Upper lobe of left lung (tissue), 6 donors: ENCODE measurements at places on chromosomes 1 and 21. TPM values are rescaled to one million over a fixed set of nuclear protein-coding genes. Genes with fewer than 3 reads are reported as not detected.

The SLAMF9 gene
- not detected for total RNA-seq

The TEX38 gene
- total RNA-seq = not detected

The BTBD19 gene
- 7.9 TPM for total RNA-seq

DNA sequence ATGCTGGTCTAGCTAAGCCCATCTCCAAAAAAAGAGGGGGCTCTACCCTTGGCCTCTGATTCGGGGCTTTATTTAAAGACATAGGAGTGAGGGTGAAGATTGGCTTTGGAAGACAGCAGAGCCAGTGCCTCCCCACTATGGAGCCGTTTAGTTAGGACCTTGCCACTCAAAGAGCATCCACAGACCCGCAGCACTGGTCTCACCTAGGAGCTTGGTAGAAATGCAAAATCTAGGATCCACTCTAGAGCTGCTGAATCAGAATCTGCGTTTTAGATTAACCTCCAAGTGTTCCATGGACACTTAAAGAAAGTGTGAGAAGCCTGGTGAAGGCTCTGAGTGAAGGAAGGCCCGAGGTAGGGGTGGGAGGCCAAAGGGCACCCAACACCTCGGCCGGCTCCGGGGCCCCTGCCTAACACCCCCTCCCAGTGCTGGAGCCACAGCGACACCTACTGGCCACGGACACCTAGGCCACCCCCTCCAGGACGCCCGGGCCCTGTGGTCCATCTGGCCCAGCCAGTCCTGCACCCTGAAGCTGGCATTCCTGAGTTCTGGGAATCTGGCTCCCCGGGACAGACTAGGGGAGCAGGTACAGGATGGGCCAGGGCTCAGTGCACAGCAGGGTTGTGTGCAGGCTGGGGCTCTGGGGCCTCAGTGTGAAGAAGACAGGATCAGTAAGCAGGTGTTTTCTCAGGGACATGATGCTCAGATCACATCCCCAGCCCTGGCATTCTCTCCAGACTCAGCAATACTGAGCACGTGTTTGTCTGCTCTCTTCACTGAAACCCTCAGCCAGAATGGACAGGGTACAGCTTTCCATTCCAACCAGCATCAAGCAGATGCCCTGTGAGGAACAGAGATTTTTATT lies 79.2 kb downstream of the TMEM53 start:
- DNase-seq = peak; percentile 83

DNA sequence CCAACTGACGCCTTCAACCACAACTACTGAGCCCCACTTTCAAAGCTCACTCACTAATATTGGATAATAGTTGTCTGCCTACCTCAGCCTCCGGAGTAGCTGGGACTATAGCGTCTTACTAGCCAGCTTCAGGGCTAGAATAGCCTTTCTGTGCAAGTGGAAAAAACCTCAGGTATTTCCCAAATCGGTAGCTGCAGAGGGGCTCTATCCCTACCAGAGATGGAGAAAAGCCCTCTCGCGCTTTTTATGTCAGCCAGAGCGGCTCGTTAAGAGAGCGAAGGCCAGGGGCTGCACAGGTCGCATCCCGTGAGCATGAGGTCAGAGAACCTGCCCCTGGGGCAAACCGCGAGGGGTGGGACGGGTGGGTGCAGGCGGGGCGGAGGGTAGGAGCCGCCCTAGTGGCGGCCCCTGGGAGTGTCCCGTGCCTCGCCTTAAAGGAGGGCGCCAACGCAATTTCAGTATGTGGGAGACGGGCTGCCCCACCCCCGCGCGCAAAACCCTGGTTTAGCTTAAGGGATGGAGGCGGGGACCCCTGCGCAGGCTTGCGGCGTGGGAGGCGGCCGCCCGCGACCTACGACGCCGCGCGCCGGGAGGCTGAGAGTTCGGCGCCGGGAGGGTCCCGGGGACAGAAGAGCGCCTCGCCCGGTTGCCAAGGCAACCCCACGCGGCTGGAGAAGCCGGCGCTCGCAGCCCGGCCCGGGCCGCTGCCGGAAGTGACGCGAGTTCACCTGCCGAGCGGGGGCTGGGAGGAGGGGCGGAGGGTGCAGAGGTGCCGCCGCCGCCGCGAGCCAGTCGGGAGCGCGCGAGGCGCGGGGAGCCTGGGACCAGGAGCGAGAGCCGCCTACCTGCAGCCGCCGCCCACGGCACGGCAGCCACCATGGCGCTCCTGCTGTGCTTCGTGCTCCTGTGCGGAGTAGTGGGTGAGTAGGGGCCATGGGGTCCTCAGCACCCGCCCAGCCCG lies at the start of gene CXADR:
Gene CXADR, plus strand, starts transcription at position 791 of the 961 bp plus-strand sequence. Its CDS starts 87 bp downstream, at position 878.
- peak; percentile 88 for DNase-seq

- DNase-seq = no peak
Measured at GRCh38 chr1:164918140-164918539, 359.2 kb downstream of the PBX1 start.

DNA sequence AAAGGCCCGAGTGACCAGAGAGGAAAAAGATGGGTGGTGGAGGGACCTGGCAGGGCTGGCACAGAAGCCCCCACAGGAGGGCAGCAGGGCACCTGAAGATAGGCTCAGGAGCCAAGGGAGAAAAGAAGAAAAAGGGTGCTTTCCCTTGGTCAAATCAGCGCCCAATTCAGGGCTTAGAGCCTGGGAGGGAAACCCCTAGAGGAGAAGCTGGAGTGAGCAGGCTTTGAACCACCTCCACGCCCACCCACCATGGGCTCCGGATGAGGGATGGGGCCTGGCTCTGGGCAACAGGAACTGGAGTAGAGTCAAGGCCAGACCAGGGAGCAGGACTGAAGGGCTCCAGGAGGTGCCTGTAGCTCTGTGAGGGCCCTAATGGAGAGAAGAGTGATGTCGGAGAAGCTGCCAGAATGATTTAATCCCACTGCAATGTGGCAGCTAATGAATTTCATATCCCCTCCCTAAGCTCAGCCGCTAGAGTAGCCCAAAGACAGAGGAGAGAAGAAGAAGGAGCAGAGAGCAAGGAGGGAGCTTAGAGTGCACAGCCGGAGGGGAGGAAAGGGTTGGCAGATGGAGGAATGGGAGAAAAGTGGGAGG lies 12.0 kb upstream of the PRELP start:
- no peak for DNase-seq

GRCh38 chr1:17265162-17265561 lies 16.3 kb downstream of the PADI3 start:
- DNase-seq = no peak

DNA sequence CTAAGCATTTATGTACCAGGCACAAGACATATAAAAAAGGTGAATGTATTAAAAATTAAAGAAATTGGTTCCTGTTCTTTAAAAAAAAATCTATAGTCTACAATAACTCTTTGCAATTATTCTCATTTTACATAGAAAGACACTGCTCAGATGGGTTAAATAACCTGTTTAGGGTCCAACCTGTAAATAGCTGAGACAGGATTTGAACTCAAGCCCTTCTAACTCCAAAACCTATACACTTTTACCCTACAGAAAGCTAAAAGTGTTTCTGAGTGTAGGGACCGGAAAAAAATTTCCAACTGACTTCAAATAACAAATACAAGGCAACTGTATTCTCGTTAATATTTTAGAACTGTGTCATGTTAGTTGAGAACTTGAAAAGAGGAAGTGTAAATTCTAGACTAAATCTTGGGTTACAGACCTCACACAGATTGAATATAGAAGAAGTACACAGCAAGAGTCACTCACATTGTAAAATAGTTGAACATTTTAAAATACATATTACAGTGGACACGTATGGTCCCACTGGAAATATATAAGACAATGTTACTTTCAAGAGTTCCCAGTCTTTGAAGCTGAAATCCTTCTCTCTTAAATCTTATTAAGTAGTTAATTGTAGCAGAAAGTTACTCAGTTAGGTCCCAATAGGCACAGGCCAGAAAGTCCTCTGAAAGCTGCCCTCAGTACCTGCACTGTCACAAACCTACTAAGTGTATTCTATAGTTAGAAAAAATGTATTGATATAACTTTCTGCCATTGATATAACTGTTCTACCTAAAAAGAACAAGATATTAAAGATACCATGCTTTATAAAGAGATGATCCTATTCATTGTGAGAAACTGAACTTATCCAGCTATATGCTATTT lies 7.3 kb downstream of the EDEM3 start:
- no peak for DNase-seq

DNA sequence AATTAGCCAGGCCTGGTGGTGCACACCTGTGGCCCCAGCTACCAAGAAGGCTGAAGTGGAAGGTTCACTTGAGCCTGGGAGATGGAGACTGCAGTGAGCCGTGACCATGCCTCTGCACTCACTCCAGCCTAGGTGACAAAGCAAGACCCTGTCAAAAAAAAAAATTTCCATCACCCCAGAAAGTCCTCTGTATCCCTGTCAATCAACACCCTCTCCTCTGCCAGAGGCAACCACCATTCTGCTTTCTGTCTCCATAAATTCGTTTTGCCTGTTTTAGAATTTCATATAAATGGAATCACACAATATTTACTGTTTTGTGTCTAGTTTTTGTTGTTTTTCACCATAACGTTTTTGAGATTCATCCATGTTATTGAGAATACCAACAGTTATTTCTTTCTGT lies 141.6 kb upstream of the SLC45A1 start:
- DNase-seq = no peak

DNA sequence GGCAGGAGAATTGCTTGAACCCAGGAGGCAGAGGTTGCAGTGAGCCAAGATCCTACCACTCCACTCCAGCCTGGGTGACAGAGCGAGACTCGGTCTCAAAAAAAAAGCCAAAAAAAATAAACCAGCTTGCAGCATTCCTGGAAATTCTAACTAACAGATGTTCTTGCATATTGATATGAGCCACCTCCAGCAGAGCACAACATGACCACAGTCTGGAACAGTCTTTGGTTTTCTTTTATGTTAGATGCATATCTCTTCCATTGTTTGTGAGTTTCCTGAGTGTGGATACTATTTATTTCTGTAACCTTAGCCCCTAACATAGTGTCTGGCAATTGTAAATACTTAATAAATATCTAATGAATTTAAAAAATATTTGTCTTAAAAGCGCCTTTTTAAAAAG lies 23.9 kb downstream of the IFNAR1 start:
- no peak for DNase-seq
